DMS 273 treated with DMSO at 0.1 percent for 48 hours (cell line): ENCODE measurements at places on chromosomes 5 and 9.

DNA sequence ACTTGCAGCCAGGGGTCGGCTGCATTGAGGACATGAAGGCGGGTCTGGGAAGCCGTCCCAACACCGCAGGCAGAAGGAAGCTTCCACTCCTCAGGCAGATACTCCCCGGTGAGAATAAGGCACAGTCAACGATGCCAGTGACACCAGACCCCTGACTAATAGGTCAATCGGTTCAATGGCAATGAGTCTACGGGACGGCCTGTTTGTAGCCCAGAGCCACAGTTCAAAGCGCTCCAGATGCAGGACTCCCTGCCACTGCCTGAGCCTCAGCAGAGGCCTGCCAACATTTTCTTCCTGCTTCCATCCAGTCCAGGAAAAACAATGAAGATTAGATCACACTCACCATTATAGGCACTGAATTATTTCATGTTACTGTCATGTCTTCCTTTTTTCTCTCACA, 84.5 kb upstream of the SIMC1 start:
- DNase-seq: no peak

GRCh38 chr5:75616971-75617621, 5.8 kb downstream of the ANKDD1B start:
- no peak for DNase-seq

DNA sequence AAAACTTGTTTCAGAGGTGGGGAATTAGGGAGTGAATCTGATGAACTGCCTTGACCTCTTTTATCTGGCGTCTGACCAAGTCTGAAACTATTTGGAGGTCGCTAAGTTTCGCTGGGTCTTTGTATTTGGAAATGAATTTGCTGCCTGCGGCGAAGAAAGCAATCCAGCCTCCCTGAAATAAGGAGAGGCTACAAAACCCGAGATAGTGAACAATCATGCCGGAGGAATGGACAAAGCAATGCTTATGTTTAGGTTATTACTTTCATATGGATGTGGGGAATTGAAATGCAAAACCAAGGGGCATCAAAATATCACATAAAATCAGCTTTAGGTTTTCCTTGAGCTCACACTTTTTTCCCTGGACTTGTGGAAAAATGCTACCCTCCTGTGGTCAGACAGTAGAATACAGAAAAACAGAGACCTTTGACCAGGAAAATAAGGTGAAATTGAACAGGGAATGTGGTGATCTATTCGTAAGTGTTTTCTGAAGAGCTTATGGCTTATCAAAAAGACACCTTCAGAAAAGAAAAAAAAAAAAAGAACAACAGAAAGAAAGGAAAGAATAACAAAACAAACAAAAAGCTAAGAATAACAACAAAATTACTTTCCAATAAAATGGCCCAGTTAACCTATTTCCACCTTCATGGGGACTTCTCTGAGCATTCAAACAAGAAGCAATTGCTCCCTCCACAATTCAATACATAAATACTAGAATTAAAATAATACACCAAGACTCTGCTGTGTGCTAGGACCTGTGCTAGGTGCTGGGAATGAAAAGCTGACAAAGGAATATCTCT, 68.6 kb upstream of the DPYSL3 start:
- DNase-seq: peak; percentile 51

GRCh38 chr5:14036514-14036913, 92.0 kb upstream of the DNAH5 start:
- DNase-seq: no peak
